Dermis lymphatic vessel endothelial cell (primary cell): ENCODE measurements at places on chromosomes 3 and 15. TPM values are rescaled to one million over a fixed set of nuclear protein-coding genes. Genes with fewer than 3 reads are reported as not detected.

The MUC20 gene
- 0.11 and 0.34 TPM in 2 replicates for total RNA-seq

The EPHB3 gene
- total RNA-seq: under 0.01 and 0.09 TPM in 2 replicates

The MESP2 gene
- not detected in 2 replicates for total RNA-seq

The CAMK2N2 gene
- total RNA-seq: not detected in 2 replicates

The C3orf70 gene
- total RNA-seq: 5.4 and 9.9 TPM in 2 replicates

The WDR82 gene
- 77.4 and 96.0 TPM in 2 replicates for total RNA-seq

The UQCRC1 gene
- total RNA-seq: 246 and 249 TPM in 2 replicates

The CCDC39 gene
- under 0.01 TPM in 1 of 2 replicates, not detected in the other for total RNA-seq

The ADCY5 gene
- total RNA-seq: 0.43 and 0.87 TPM in 2 replicates

The CLDN16 gene
- total RNA-seq: under 0.01 TPM in 1 of 2 replicates, not detected in the other

The VGLL3 gene
- total RNA-seq: 0.17 and 1.2 TPM in 2 replicates

The BLM gene
- total RNA-seq: 1.4 and 2.4 TPM in 2 replicates

The RBPMS2 gene
- total RNA-seq: 0.09 and 0.11 TPM in 2 replicates

The PLA2G4D gene
- total RNA-seq: not detected in 2 replicates

The GHRL gene
- total RNA-seq: 0.09 and 0.22 TPM in 2 replicates

The ERICH6 gene
- under 0.01 and 0.09 TPM in 2 replicates for total RNA-seq

The DNAH1 gene
- total RNA-seq: 2.1 and 2.2 TPM in 2 replicates

The KIF9 gene
- 10.3 and 10.9 TPM in 2 replicates for total RNA-seq

The THRB gene
- under 0.01 and 0.09 TPM in 2 replicates for total RNA-seq
